ENCODE measurements at places on chromosomes 12 and 14.

DNA sequence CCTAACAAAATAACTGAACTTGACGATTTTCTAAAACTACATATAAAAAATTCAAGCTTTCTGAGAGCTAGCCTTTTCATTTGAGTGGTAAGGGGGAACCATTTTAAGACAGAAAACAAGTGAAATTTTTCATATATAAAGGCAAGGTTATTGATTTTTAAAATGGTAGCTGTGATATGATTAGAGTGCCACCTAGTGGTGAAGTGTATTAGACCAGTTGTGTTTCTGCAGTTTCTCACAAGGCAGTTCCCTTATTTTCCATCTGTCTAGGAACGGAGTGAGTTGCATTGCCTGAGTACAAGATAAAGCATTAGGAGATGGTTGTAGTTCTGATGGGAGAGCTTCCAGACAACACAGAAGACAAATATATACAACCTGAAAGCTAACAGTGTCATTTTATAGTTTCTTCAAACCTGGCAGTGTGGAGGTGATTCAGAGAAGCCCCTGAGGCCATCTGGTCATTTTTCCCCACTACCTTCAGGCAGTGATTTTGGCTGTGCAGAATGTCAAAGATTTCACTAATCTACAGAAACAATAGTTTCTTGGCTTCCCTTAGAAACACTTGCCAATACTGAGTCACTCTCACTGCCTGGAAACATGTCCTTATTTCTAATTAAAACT lies 180.8 kb downstream of the C12orf50 start:
- H3K36me3 ChIP-seq, result no peaks in the 10 kb centered on the region
- H3K27ac ChIP-seq, result no peak overlapping the region
- H3K27me3 ChIP-seq, result no peaks in the 10 kb centered on the region
- no peak overlapping the region for H3K4me3 ChIP-seq

DNA sequence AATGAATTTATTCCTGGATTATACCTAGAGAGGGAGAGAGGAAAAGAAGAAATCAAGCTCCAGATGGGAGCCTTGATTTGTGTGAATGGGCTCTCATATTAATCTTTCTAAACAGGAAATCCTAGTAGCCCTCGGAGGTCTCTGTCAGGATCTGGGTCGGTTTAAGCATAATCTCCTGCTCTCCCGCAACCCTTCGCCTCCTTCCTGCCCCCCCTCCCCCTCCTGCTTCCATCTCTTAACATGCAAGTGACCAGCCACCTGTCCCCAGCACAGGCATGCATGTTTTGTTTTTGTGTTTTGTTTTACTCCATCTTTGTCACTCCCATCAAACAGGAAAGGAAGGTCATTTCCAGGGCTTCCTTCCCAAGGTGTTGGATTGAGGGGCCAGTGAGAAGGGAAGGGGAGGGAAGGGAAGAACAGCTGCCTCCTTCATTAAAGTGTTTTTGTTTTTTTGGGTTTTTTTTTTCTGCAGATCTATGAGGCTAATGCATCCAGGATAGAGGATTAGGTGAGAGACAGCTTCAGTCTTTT lies 4.8 kb upstream of the KCNA5 start:
- peaks cover 4% of the 10 kb centered on the region for H3K27me3 ChIP-seq
- no peak for DNase-seq
- H3K4me3 ChIP-seq, result no peak overlapping the region
- H3K36me3 ChIP-seq, result no peaks in the 10 kb centered on the region
- H3K4me1 ChIP-seq, result no peaks in the 10 kb centered on the region
- no peak overlapping the region for H3K27ac ChIP-seq

DNA sequence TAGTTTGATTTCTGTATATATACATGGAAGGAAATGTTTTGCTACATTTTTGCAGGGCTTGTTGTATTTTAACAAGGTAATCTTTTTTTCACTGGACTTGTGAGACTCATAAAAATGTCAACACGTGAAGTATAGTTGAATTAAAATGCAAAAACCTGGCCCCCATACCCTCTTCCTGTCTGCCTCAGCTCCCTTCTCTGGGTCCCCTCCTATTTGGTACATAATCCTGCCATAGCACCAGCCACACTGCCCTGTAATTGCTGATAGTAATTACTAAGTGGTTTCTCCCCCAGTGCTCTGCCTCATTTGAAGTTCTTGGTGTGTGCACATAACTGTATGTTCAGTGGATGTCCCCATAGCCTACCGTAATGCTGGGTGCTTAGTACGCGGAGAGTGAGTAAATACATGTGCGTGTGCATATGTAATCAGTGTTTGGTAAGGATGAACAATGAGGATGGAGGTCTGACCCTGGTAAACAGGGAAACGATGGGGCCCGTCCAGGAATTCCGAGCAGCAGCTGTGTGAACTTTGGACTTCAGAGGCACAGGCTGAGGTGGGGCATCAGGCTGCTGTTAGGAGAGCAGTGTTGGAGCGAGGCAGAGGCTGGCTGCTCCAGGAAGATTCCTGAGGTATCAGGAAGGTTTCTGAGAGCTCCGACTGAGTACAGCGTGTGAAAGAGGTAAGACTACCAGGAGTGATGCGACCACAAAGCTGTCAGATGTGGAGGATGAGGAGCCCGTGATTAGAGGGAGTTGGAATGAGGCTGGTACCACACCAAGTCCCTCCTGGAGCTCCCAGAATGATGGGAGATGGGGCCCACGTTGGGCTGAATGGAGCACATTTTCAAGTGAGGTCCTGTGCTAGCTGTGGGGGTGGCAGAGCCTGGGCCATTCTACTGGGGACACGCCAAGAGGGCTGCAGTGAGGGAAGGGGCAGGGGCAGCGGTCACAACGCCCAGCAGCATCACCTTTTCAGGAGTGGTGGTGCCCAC lies 106.8 kb downstream of the PELI2 start:
- H3K27ac ChIP-seq, result no peak overlapping the region
- peak; percentile 17 for DNase-seq
- no peaks in the 10 kb centered on the region for H3K4me1 ChIP-seq

- no peak overlapping the region for H3K4me3 ChIP-seq
- no peaks in the 10 kb centered on the region for H3K36me3 ChIP-seq
- H3K27ac ChIP-seq, result no peak overlapping the region
- no peaks in the 10 kb centered on the region for H3K4me1 ChIP-seq
Measured at GRCh38 chr12:95908573-95908972, 33.8 kb downstream of the CCDC38 start.

GRCh38 chr12:91057368-91058165 lies at the start of gene KERA:
Gene KERA (minus strand): TSS chr12:91058024. CDS start chr12:91056281, 1,743 bp downstream.
- H3K4me3 ChIP-seq, result no peak within 1 kb of the TSS
- H3K27me3 ChIP-seq, result no peaks in the 10 kb centered on the region
- H3K36me3 ChIP-seq, result no peaks in the 10 kb centered on the region
- no peaks in the 10 kb centered on the region for H3K4me1 ChIP-seq
